RKO (cell line): ENCODE measurements at places on chromosomes 2 and 18.

DNA sequence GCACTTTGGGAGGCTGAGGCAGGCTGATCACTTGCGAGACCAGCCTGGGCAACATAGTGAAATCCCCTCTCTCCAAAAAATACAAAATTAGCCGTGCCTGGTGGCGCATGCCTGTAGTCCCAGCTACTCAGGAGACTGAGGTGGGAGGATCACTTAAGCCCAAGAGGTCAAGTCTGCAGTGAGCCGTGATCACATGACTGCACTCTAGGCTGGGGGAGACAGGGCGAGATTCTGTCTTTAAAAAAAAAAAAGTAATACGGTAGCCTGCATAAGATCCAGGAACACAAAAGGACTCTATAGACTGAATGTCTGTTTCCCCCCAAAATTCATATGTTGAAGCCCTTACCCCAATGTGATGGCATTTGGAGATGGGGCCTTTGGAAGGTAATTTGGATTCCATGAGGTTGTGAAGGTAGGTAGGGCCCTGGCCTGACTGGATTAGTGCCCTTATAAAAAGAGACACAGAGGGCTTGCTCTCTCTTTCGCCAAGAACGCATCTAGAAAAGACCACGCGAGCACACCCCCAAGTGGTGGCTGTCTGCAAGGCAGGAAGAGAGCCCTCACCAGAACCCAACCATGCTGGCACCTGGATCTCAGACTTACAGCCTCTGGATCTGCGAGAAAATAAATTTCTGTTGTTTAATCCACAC is 17.0 kb downstream of the MBOAT2 start:
- no peak for DNase-seq

DNA sequence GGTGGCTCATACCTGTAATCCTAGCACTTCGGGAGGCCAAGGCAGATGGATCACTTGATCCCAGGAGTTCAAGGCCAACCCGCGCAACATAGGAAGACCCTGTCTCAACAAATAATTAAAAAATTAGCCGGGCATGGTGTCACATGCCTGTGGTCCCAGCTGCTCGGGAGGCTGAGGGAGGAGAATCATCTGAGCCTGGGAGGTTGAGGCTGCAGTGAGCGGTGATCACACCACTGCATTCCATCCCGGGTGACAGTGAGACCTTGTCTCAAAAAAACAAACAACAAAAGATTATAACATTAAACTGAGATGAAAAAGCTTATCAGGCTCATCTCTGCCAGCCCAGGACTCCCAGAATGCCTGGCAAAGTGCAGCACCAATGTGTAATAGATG is 50.5 kb downstream of the PAPOLG start:
- no peak for DNase-seq

- no peak for DNase-seq
Observed at GRCh38 chr2:65708086-65708485, 275.7 kb upstream of the SPRED2 start.

- DNase-seq: no peak
Observed at GRCh38 chr18:49030138-49030537, 79.4 kb upstream of the SMAD7 start.

DNA sequence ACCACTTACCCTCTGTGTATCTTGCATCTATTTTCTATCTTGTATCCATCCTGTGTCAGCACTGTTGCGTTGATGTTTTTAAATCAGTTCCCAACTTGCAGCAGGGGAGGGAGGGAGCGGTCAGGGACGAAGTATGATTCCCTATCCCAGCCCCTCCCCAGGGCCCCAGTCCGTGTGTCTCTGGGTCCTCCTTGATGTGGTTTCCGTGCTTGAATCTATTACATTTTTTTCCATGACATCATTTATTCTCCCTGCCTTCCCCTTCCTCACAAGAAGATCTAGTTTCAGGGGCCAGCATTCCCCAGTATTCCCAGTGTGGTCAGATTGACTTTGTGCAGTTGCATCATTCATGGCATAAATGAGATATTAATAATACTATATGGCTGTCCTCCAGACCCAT is 479.3 kb downstream of the PTPRM start:
- no peak for DNase-seq

DNA sequence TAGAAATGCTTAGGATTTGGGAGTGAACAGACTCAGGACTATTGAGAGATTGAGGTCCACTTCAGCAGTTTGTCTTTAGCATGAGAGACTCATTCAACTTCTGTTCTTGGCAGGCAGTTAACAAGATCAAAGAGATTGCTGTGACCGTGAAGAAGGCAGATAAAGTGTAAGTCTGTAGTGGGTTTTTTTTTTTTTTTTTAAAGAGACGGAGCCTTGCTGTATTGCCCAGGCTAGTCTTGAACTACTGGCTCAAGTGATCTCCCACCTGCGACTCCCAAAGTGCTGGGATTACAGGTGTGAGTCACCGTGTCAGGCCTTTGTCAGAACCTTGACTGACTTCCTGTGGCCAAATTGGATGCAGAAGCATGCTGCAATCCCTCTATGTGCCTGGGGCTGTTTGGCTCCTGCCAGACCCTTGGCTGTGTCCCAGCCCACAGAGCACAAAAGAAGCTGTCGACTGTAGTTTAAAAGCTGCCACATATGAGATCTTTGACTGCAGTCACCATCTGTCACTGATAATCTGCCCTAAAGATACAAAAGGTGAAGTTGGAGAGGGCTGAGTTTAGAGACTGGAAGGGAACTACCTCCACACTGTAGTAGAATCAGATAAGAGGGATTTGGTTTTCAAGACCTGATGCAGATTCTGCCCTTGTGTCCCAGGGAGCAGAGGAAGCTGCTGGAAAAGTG is 9.9 kb downstream of the CCT7 start:
- no peak for DNase-seq

DNA sequence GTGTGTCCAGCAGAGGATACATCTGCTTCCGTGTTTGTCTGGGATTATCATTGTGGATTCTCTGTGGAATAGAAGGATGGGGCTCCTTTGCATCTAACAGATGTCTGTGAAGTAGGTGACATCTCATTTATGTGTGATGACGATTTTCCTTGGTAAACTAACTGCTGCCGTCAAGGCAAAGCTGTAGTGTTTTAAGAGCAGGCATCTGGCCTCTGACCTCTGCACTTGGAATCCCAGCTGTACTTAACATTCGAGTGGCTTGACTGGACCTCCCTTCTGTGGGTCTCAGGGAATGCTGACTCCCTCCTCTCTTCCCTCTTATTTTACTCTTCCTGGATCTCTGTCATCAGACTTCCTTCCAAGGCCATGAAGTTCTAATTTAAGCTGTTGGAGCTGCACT is 56.4 kb downstream of the DCDC2C start:
- no peak for DNase-seq

- DNase-seq: no peak
Observed at GRCh38 chr2:217998926-217999594, 3.7 kb downstream of the TNS1 start.

DNA sequence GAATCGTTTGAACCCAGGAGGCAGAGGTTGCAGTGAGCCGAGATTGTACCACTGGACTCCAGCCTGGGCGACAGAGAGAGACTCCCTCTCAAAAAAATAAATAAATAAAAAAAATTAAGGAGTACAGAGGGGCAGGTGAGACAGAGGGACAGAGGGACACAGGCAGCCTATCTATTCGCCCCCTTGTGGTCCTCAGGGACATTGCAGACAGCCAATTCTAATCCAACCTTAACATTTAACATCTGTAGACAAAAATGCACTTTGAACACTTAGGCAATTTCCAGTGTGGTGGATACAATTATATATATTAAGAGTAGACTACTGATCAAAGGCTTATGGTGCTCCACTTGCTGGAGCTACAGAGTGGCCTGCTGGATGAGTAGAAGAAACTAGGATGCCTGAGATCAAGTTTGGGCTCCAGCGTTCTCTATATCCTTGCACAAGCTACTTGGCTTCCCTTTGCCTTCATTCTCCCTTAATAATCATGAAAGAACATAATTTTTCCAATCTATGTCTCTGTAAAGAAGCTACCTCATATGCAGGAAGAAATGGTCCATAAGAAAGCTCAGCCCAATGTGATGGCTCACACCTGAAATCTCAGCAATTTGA is 8.2 kb upstream of the SMARCAL1 start:
- peak; percentile 63 for DNase-seq

DNA sequence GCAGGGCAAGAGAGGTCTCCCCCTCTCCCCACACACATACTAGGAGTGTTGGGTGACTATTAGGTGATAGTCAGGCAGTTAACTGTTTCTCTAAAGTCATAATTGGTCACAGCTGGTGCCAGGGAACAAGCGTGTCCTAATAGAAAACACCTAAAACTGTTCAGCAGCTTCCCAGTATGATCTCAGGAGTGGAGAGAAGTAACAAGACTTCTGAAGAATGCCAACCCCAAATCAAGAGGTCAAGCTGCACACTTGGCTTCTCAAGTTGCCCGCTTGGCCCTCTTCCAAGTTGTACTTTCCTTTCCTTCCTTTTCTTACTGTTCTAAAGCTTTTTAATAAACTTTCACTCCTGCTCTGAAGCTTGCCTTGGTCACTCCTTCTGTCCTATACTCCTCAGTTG is 22.4 kb upstream of the STAT1 start:
- DNase-seq: no peak

- DNase-seq: no peak
Observed at GRCh38 chr2:9261231-9261883, 54.7 kb downstream of the ASAP2 start.

DNA sequence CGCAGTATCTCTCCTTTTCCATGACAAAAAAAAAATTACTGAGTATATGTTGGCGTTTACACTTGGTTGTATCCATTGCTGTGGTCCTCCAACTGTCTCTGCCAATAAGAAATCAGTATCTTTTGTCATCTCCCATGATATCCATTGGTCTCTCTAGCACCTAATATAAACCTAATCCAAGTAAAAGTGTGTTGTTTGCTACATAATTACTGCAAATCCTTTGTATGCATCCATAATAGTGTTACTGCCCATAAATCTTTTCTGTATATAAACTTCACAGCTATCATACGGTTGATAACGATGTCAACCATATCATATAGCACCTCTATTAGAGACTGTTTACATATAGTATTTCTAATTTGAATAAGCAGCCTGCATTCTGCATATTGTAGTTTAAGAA is 226.9 kb downstream of the AGPS start:
- no peak for DNase-seq

DNA sequence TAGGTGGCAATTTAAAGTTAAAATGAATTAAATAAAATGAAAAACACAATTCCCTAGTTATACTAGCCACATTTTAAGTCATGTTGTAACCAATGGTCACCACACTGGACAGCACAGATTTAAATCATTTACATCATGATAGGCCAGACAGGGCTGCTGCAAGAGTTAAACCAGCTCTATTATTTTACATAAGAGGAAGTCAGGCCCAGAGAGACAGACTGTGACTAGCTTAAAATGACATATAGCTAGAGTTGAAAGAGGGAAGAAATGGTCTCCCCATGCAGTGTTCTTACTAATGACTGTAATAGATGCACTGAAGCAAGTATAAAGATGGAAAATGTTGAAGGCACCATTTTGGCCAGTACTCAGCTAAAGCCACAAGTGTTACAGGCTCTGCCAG is 69.6 kb downstream of the SLC66A3 start:
- no peak for DNase-seq
